ENCODE measurements at places on chromosomes 2 and 18.

DNA sequence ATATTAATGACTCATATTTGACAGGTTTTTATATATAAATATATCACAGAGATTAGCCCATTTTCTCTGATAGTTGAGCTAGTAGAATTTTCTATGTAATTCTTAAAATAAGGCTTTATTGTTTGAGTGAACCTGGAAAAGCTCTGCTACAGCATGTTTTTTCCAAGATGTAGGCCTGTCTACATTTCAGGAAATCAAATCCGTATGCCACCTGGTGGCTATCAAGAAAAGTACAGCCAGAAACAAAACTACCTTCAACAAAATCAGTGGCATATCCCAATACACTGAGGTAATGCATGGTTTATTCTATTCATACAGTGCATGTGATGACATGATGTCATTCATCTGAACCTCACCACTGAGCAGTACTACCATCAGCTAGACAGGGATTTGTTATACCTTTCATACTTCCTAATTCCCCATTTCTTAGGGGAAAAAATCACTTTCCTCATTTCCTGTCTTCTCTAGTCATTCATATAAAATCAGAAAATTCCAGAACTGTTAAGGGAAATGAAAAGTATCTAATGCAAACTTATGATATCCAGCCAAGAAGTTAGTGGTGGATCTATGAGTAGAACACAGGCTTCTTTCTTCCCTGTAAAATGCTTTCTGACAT is 310.4 kb upstream of the SYT4 start:
- DNase-seq: no peak

GRCh38 chr2:220043990-220044335 is 416.5 kb downstream of the SLC4A3 start:
- no peak for DNase-seq

GRCh38 chr2:105426626-105427292 is 27.9 kb upstream of the FHL2 start:
- no peak for DNase-seq

GRCh38 chr2:203656522-203657287 is 49.7 kb upstream of the CD28 start:
- DNase-seq: no peak

DNA sequence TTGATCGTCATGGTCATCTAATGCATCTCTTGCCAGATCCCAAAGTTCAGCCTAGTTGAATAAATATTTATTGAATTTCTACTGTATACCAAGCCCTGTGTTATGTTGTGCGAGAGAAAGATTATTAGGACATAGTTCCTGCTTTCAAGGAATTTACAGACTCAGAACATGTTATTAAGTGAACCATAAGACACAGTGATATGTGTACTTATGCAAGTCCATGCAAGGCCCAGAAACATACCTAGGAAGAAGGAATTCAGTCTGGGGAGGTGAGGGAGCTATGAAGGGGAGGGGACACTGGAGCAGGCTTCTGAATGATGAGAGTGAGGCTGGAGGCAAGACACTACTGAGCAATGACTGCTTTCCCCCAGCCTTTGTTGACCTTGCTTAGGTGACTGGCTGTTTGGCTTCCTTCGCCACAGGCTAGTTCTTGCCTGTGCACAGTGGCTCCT is 81.4 kb downstream of the ACAA2 start:
- no peak for DNase-seq

DNA sequence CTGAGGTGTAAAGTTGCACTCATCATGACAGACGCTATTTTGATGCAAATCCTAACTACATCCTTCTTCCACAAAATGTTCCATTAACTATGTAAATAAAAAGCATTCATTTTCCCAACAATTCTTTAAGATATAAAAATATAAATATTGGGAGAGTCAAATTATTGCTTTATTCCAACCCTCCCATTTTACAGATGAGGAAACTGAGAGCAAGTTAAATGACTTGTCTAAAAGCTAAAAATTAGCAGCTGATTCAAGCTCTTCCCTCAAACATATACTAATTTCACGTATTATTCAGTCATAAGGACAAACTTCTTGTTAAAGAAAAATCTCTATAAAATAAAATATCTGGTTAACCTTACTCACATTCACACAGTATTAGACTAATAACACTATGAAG is 16.8 kb downstream of the KDSR start:
- DNase-seq: no peak

DNA sequence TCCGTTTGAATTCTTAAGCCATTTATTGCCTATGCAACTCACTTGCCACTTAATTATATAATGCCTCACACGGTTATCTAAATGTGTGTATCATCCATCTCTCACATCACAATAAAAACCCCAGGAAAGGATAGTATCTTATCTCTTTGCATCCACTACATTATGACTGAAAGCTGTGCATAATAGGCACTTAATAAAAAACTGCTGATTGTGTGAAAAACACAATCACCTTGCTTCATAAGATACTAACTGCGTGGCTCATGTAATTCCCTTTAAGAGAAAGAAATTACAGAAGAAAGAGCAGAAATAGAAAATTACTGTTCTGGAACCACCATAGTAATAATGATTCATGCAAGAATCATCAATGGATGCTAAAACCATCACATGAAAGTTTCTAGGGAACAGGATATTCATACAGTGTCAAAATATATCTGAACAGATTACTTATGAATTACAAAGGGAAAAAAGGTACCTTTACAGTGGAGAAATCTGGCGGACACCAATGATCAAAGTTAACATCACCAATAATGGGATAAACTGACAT is 29.3 kb downstream of the CUL3 start:
- DNase-seq: no peak

GRCh38 chr2:106124905-106125549 is 69.1 kb downstream of the UXS1 start:
- no peak for DNase-seq

Data from activated T-cell treated with anti-CD3 and anti-CD28 coated beads, Interleukin-2, amount 50 U/mL, for 24 hours (primary cell).